ENCODE measurements at places on chromosomes 1 and 21. TPM values are rescaled to one million over a fixed set of nuclear protein-coding genes. Genes with fewer than 3 reads are reported as not detected.

S100A16 gene
- 0.24 TPM for total RNA-seq

TFF2 gene
- total RNA-seq, result not detected

C1QB gene
- total RNA-seq, result 0.45 TPM

VANGL2 gene
- 0.08 TPM for total RNA-seq

TCHH gene
- not detected for total RNA-seq

FOXO6 gene
- total RNA-seq, result 0.22 TPM

DSTYK gene
- total RNA-seq, result 15.9 TPM

DNA sequence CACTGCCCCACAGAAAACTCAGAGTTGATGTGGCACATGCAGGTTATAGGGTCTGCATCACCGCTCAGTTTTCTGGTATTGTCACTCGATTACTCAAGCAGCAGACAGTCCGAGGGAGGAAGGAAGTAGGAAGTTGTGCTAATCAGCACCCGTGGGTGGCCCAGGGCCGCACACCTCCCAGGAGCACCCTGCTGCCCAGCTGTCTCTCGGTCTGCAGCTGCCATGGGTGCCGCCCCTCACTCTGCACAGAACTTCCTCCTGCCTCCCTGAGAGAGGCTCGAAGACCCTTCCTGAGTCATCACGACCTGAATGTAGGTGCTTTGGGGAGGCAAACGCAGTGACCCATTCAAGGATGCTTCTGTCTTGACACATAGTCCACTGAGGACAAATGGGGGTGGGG, 4.2 kb upstream of the TFF3 start:
- no peak for DNase-seq

- DNase-seq, result no peak
Measured at GRCh38 chr1:198102454-198102827, 54.4 kb upstream of the NEK7 start.

GRCh38 chr1:222043444-222044292, 301.8 kb upstream of the DUSP10 start:
- no peak for DNase-seq

- DNase-seq, result no peak
Measured at GRCh38 chr1:248861616-248862015, 2.7 kb upstream of the ZNF692 start.

DNA sequence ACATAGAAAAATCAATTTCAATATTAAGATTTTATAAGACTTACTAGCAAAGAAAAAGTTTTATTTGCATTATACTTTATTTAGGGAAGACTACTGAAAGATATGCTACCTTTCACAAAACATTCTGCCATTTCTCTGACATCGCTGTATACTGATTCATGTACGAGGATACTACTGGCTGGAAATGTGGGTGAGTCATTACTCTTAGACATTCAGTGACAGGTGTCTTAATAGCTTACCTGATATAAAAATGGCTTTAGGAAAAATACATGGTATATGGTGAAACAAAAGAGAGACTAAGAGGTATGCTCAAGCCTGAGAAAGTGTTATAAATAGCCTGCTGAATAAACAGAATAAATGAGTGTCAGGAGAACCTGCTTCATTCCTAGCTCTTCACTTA, 73.0 kb upstream of the EXO1 start:
- DNase-seq, result no peak

- DNase-seq, result no peak
Measured at GRCh38 chr1:26788515-26788785, 700 bp downstream of the PIGV start.

DNA sequence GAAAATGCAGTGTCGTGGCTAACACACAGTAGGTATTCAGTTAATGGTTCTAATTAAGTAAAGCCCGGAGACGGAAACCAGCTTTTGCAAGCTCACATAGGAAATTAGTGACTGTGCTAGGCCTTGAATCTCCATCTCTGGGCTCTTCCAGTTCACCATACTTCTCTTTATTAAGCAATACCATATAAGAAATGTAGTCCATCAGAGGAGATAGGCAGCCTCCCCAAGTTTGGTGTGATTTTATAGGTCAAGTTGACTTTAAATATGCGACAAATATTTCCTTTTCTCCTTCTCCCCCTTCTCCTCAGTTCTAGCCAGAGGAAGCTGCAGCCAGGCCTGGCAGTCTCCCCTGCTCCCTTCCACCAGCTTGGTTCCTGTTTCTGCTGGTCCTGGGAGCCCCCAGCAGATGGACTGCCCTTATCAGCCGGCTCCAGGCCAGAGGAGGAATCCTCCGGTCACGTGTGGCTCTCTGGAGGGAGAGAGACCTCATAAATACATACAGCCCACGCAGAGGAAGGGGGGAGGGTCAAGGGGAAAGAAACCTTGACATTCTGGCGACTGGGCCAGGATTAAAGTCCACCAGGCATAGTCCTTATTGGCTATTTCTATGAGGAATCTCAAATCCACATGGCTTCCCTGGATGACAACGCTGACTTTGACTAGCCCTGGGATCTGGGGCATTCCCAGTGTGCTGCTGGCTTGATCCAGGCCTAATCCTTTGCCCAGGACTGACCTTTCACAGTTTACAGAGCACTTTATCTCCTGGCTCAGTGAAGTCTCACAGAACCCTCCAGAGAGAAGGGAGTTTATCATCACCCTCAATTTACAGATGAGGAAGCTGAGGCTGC, 115.1 kb upstream of the JUN start:
- DNase-seq, result no peak

DNA sequence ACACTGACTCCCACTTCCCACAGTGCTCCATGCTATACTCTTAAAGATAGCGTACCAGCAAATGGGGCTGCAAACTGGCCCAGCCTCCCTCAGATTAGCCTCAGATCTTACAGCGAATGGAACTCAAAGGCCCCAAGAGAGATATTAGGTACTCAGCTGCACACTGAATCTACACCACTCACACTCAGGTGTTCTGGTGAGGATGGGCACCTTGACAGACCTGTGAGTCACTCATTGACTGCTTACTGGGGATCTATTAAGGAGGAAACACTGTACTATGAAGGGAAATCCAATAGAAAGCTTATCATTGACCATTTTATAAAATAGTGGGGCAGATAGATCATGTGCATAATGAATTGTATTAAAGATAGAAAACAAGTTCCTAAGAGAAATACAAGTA, 164.3 kb upstream of the ATP1B1 start:
- no peak for DNase-seq

DNA sequence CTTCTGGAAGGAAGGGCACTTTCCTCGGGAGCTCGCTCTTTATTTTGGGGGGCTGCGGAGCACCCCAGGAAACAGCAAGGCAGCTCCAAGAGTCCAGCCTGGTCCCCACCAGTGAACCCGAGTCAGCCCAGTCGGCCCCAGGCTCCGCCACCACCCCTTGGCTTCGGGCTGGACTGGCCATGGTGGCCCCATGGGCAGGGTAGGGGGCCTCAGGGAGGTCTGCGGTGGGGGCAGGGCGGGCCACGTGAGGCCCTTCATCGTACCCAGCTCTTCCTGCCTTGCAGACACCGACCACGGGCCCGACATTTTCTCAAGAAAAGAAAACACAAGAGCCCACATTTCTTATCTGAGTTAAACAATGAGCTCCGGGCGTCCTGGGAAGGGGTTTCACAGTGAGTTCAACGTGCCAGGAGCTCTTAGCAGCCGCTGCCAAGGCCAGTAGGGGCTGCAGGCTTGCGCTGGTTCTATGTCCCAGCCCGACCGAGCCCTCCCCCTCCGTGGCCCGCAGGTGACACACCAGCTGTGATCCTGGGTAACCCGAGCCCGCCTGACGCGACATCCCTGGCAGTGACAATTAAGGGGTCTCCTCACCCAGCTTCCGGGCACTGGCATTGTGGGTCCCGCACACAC, 66.2 kb downstream of the PRDM16 start:
- no peak for DNase-seq

DNA sequence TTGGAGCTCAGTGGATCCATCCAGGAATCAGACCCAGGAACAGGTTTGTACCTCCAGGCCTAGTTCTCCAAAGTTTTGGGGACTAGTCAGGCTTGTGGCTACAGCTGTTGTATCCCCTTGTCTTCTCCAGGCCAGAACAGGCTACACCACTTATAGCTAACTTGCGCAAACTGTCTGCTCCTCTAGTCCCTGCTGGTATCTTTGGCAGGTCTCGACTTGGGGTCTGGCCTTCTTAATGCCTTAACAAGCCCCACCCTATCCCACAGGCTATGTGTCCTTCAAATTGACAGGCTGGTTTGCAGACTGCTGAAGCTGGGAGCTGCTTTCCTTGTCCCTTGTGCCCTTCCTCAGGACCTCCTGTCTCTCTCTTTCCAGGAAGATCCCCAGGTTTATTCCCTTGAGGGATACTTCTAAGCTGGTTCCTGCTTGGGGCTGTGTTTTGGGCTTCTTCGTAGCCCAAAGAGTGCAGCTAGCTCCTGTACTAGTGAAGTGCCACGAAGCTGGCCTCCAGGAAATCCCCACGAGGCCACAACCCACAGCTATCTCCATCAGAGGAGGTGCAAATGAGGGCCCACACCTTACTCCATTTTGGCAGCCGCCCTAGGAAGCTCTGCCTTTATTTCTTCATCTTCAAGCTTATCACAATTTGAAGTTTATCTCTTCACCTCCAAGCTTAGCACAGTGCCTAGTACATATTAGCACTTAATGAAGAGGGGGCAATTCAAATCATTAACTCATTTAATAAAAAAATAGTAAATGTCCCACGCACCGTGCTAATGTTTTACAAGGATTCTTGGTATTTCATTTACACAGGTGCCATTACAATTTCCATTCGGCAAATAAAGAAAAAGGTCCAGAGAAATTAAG, 683 bp upstream of the DMAP1 start:
- DNase-seq, result peak; percentile 17

Data from activated T-cell treated with anti-CD3 and anti-CD28 coated beads, Interleukin-2, amount 50 U/mL, for 4 hours (primary cell).